NCI-H69 (cell line): ENCODE measurements at places on chromosomes 13 and 19.

DNA sequence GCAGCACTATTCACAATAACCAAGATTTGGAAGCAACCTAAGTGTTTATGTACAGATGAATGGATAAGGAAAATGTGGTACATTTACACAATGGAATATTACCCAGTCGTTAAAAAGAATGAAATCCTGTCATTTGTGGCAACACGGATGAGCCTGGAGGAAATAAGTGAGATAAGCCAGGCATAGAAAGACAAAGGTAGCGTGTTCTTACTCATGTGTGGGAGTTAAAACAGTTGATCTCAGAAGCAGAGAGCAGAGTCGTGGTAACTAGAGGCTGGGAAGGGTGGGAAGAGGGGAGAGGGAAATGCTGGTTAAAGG, 29.5 kb downstream of the LILRB4 start:
- no peak for DNase-seq

DNA sequence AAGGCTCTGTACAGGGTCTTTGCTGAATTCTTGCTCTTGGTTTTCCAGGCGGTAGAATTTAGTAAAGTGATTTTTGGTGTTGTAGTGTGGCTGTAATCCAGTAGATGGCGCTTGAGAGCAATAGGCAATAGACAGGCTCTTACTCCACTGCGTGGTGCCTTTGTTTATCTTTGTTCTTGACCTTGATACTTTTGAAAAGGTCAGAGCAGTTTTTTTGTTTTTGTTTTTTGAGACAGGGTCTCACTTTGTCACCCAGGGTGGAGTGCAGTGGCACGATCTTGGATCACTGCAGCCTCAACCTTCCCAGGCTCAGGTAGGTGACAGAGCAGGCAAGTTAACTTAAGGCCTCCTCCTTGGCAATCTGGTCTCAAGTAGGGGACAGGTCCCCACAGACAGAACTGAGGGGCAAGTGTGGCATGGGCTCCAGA, 12.2 kb upstream of the LILRA5 start:
- peak; percentile 34 for DNase-seq

- no peak for DNase-seq
Observed at GRCh38 chr13:98108341-98108740, 34.6 kb upstream of the FARP1 start.

DNA sequence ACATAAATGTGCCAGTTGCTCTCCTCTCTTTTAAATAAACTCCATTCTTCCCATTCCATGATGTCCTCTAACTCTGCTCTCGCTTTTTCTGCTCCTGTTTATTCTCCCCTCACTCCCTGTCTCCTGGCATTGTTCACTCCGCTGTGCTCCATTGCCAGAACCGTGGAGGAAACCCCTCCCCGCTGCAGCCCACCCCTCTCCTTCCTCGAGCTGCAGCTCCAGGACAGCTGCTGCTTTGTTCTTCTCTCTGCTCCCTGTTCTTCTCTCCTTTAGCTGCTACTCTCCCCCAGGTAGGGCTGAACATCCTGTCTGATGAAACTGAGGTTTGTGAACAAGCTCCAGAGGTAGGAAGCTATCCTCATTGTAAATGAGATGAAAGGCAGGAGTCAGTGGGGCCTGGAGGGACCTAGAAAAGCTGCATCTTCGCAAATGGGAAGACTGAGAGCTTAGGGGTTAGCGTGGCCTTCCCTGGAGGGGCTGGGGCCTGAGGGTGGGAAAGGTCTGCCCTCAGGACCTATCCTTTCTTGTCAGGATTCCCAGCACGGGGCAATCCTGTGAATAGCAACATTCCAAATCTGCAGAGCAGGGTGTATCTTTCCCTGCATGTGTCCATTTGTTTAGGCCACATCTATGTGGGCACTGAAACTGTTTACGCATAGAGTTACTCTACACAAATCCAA, 243.7 kb downstream of the DNAJC15 start:
- DNase-seq = no peak
